ENCODE measurements at places on chromosomes 1 and 21.

- DNase-seq, result no peak
Observed at GRCh38 chr1:10765304-10765703, 31.1 kb downstream of the CASZ1 start.

- DNase-seq, result no peak
Observed at GRCh38 chr1:171110621-171111326, 20.1 kb downstream of the FMO3 start.

DNA sequence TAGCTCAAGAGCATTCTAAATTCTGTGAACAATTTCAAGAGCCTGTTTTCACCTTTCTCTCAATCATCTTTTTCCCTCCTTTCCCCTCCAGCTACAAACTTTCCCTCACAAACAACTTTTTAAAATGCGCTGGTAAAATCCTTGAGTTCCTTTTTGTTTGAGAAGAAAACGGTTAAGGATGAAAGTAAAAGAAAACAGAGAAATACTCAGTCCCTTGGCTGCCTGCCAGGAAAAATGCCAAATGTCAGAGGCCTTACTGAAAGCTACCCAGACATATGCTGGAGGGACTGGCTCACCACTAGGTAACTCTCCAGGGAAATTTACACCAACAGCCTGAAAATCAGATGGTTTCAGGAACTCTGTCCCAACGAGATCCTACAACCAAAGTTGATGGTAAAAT is 11.0 kb upstream of the SERBP1 start:
- peak; percentile 8 for DNase-seq

DNA sequence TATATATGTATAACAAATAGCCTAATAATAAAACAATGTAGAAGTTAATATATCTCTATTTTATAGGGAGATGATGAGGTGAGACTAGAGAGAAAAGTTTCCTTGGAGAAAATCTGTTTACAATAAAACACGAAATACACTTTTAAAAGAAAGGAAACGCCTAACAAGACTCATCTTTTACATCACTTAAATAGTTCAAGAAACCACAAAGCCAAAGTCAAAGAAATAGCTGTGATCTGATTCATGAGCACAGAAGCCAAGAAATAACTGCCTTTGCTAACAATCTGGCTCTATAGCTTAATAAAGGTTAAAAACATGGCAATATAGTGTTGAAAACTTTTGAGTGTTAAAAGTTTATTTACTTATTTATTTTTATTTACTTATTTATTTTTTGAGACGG is 61.5 kb downstream of the TOR3A start:
- DNase-seq, result no peak

DNA sequence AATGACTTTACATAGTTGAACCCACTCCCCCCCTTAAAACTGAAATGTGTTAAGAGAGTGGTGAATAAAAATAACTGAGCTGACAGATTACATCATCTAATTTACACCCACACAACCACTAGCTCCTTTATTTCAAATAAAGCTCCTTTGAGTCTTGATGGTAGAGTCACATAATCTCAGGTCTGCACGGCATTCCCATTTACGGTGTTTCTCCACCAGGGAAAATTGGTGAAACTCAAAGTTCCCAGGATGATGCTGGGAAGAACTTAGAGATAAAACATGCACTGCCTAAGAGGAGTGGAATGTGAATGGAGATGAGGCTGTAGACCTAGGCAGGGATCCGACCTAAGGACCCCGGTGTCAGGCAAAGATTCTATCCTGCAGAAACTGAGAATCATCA is 727.8 kb upstream of the ADAMTS5 start:
- no peak for DNase-seq

DNA sequence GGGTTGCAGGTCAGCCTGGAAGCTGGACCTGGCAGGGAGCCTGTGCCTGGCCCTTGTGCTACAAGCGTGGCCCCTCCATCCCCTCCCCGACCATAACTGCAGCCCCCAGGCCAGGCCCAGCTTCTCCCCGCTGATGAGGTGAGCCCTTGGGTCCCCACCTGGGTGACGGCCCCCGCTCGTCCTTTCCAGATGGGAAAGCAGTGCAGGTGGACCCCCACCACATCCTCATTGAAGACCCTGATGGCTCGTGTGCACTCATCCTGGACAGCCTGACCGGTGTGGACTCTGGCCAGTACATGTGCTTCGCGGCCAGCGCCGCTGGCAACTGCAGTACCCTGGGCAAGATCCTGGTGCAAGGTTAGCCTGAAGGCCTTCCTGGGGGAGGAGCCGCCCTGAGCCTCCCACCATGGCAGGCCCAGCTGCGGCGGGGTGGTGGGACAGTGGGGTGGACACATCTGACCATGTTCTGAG is 56.9 kb downstream of the TRIM11 start:
- no peak for DNase-seq

GRCh38 chr1:114290341-114290740 is 136.7 kb upstream of the SYT6 start:
- DNase-seq, result no peak

DNA sequence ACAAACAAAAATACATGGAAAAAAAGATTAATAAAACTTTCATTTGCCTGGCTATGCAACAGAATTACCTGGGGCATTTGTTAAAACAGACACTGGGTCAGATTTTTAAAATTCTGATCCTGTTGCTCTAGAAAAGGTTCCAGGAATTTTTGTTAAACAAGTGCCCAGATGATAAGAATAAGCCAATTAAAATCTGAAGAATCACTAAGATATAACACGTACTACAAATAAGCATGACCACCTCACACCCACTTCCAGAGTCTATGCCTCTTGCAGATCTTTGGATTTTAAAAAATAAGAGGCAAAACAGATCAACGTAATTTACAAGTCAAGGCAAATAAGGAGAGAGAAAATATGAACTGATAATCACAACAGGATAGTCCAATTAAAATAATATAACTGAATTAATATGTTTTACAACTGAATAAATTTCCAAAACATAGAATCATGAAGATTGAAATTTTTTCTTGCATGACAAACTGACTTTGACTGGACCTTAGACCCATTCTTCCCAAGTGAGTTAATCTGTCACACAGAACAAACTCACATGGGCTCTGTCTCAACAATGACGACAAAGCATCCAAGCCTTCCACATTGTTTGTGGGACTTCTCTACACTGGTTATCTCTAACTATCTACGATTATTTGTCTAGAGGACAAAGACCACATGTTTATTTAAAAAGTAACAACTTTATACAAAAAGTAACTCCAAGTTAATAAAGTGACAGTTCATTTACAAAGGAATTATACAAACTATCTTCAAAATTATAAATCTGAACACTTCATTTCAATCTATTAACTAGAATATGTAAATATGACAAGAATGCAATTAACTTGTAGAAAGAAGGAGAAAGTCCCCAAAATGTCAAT is 56.9 kb downstream of the COP1 start:
- no peak for DNase-seq

DNA sequence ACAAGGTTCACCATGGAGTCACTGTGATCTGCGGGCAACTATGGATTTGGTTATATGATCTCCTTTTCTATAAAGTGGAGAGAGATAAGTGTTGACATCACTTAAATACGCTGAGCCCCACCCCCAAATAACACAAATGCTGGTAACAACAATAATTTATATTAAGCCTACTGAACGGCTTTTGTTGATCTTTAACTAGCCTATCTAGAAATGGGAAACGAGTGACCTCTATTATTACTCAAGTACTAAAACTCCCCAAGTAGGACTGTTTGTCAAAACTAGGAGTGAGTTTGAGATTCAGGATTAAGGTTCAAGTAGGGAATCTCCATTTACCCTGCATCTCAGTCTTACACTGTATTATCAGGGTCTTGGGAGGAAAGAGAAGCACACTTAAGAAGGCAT is 52.2 kb downstream of the MAP3K7CL start:
- no peak for DNase-seq

GRCh38 chr1:68542586-68542985 is 45.7 kb upstream of the DEPDC1 start:
- no peak for DNase-seq

GRCh38 chr1:228980232-228980937 is 245.1 kb downstream of the RHOU start:
- no peak for DNase-seq

- DNase-seq, result no peak
Observed at GRCh38 chr1:14300991-14301703, 297.3 kb upstream of the KAZN start.

DNA sequence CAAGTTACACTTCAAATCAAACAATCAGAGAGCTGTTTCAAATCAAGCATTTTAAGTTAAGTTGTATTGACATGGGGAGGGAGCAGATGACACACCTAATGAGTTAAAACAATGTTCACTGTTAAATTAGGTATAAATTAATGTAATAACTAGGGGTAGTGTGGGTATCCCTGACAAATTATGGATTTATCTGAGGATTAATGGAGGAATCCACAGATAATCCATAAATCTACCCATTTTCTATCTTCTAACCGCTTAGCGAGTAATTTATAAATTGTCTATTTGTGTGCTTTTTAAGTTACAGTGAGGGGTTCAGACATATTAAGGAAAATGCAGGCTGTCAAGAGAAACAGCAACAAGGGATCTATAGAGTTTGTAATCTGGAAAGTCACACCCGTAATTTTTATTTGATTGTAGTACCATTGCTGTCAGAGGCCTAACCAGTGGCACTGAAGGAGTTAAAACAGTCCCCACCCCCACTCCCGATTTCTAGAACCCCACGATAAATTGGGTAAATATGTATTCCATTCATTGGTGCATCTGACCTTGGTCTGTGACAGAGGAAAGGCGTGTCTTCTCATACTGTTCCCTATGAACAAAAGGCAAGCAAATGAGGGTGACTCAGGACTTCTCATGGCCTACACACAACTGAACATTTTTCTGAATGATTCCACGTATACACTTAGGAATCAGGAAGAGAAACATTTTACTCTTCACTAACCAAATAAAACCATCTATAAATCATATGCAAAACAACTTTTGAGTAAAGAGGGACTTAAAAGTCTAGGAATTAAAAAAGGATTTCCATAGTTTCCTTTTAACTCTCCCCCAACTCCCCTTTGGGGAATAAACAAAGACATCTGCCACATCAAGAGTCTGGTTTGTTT is 7.4 kb downstream of the IRF2BP2 start:
- no peak for DNase-seq

GRCh38 chr1:38997901-38998190 is 6.8 kb downstream of the AKIRIN1 start:
- DNase-seq, result no peak

- no peak for DNase-seq
Observed at GRCh38 chr1:180560868-180561600, 2.3 kb downstream of the OVAAL start.

DNA sequence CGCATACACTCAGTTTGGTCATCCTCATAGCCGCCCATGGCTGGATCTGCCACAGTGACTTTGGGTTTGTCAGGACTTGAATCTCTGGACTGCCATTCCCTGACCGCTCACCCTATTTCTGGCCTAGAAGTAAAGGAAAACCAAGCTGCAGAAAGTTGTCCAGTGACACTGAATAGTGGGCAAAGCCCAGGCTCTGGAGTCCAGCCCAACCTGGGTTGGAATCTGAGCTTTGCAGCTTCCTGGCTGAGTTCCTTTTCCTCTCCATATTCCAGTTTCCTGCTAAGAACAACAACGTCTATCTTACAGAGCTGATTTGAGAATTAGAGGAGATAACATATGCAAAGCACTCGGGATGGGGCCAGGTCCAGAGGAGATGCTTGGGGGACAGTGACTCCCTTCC is 15.6 kb upstream of the EIF4G3 start:
- no peak for DNase-seq

DNA sequence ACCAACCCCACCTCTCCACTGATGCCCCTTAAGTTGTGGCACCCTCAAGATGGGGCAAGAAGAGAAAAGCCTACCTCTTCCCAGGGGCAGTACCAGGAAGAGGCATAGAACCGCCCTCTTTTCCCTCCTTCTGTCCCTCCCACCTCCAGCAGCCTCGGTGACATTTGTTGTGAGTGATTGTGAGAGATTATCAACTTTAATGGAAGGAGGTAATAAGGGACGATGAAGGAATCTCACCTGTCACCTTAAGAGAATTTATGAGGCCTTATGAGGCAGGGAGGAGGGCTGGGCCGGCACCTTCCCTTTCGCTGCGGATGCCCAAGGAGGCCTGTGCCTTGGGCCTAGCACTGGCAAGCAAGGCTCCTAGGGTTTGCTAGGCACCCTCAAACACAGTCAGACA is 1.4 kb upstream of the ADGRB2 start:
- no peak for DNase-seq

DNA sequence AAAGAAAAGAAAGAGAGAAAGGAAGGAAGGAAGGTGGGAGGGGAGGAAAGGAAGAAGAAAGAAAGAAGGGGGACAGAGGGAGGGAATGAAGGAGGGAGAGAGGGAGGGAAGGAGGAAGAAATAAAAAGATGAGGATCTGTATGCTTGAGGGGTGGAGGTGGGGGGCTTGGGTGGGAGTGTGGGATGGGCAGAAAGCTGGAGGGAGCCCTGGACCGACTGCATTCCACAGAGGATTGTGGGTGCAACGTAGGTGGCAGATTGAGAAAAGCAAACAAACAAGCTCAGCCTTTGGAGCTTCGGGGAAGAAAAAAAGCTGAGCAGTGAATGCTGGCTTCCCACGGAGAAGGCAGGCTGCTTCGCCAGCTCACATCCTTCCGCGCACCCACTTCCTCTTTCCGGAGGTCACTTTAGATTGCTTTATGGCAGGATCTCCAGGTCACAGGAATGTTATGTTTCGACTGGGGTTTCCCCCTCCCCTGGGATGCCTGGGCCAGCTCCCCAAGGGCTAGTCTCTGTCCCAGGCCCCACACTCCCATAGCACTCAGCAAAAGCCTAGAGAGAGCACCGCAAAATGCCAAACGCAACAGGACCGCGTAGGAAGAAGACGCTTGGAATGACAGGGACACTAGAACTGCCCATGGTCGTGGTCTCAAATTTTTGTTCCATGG is 20.7 kb upstream of the LGALS8 start:
- no peak for DNase-seq

GRCh38 chr1:98698625-98699024 is 37.1 kb downstream of the SNX7 start:
- no peak for DNase-seq

DNA sequence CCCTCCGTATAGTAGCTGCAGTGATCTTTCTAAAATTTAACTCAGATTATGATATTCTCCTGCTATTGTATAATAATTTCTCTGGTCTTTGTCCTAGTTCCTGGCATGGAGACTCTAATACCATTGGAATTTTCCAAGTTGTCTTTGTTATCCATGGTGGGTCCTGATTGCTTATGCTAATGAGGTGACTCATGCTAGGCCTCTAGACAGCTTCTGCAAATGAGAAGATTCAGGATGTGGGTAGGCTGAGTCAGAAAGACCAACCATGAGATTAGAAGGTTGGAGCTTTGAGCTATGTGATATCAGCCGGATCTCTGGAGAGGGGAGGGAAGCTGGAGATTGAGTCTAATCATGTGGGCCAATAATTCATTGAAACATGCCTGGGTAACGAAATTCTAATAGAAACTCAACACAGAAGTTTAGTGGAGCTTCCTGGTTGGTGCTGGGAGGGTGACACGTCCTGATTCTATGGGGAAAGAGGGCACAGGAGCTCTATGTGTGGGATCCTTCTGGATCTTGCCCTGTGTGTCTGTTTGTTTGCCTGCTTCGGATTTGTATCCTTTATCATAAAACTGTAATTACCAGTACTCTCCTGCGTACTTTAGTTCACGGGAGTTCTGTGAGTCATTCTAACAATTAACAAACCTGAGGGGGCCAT is 73.2 kb upstream of the CNIH3 start:
- DNase-seq, result peak; percentile 20

GRCh38 chr1:41368366-41368765 is 7.1 kb downstream of the FOXO6 start:
- no peak for DNase-seq
